ENCODE measurements at places on chromosomes 1 and 21. TPM values are rescaled to one million over a fixed set of nuclear protein-coding genes. Genes with fewer than 3 reads are reported as not detected.

DNA sequence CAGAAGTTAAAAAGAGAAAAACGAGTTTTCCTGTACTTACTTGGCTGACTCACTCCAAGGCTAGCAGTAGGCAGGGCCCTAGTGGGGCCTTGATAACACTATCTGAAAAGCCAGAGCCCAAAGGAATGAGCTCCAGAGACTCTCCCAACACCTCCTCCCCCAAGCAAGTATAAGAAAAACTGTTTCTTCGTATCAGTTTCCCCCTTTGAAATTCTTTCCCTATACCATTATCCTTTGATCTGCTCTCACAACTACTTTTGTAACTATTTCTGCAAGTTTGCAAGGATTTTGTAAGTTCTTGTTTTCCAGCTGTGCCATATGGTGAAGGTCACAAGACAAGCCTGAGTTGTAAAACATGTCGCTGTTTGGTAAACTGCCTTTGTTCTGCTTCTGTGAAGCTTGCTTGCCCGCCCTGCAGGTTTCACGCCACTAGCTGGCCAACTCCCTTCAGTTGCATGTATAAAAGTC, 36.5 kb upstream of the KCNJ15 start:
- no peak for DNase-seq

DNA sequence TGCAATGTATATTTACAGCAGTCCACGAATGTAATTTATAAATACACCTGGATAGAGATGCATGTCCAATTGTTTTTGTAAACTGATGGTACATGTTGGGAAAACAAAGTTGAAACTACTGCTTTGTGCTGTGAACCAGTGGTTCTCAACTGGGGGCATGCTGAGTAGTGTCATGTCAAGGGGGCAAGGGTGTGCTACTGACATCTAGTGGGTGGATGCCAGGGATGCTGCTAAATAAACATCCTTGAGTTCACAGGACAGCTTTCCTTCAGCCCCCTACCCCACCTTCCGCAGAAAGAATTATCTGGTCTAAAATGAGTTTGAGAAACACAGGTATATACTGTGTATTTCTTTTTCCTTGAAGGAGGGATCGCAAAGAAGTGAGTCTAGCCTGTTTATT, 95.9 kb downstream of the RASAL2 start:
- peak; percentile 65 for DNase-seq

DNA sequence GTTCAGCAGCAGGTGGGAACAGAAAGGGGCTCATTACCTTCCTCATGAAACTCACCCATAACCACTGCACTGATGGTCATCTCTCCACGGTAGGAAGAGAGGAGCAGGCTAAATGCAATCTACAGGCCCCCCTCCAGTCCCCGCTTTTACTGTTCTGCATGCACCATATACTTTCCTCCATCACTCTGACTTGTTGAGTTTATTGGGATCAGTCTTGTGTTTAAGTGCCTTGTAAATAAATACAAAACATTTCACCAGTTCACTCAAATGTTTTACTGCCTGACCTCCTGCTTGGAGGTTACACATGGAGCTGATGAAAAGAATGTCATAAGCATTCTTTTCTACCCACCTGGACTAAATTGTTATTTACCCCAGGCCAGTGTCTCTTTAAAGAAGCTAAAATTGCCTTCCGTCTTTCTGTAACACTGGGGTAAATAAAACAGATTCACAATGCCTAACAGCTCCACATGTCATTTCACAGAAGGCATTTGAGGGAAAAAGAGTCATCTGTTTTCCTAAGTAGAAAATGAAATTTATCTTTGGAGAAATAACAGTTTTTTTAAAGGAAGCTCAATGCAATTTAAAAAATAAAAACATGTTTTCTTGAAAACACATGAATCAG, 30.7 kb downstream of the PTPN14 start:
- DNase-seq = no peak

DNA sequence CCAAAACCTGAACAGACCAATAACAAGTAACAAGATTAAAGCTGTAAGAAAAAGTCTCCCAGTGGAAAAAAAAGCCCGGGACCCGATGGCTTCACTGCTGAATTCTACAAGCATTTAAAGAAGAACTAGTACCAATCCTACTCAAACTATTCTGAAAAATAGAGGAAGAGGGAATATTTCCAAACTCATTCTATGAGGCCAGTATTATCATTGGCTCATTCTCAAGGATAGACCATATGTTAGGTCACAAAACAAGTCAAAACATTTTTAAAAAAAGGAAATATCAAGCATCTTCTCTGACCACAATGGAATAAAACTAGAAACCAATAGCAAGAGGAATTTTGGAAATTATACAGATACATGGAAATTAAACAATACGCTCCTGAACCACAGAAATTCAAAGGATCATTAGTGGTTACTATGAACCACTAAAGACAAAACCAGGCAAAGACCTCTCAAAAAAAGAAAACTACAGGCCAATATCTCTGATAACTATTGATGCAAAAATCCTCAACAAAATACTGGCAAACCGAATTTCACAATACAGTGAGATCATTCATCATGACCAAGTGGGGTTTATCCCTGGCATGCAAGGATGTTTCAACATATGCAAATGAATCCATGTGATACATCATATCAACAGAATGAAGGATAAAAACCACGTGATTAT, 13.9 kb upstream of the IL20 start:
- peak; percentile 80 for DNase-seq

DNA sequence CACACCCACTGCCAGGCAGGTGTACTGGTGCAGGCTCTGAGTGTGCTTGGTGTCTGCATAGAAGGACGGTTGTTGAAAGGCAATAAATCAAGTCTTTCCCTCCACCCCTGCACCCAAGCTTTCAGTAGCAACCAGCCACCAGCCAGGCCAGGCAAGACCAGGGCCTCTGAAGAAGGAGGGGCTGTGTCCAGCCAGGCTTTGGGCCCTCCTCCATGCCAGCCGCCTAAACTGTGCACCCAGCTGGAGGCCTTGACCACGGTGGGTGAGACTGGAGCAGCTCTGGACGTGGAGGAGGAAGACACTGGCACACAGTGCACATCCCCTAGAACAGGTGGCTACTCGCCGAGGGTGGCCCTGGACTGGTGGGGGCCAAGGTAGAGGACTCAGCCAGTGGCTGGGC, 4.9 kb downstream of the OLIG2 start:
- DNase-seq = no peak

DNA sequence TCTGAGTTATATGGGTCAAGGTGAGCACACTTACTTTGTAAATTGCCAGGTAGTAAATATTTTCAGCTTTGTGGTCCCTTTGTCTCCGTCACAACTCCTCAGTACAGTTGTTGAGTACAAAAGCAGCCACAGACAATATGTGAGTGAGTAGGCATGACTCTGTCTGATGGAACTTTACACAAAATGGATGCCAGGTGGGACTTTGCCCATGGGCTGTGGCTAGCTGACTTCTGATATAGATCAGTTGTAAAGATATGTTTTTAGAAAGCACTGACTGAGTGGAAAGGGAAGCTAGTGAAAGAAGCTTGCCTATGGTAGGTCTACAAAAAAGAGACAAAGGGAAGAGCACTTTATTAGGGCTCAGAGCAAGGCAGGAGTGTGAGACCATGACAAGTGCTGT, 23.1 kb upstream of the IGSF5 start:
- no peak for DNase-seq

DNA sequence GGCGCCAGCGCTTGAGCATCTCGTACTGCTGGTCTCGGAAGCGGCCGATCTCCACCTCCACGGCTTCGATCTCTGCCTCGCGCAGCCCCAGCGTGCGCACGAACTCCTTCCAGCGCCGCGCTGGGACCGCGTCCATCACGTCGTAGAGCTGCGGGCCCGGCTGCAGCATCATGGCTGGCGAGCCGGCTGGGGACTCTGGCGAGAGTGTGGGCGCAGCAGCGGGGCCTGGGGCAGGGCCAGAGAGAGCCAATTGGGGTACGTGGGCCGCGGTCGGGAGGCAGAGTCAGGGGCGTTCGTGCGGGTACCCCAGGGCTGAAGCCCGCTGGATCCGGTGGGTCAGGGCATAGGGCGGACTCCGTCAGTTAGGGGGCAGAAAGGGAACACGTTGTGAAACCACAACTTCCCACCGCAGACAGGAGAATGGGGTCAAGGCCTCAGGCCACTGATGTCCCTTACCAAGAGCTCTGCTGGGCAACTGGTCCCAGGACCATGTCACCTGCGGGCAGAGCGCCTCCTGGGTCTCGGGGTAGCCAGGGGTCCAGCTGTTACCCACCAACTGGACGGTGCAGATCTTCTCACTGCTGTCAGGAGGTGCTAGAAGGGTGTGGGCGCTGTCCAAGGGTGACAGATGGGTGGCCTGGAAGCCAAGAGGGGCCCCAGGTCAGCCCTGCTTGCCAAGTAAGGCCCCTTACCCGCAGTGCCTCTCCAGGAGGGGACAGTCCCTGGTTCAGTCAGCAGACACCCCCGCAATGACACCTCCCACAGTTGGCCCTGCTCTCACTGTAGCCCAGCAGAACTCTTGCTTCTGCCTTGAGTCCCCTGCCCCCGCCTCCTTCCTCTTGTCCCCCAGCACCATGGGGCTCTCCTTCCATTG, 4.2 kb downstream of the TNFRSF25 start:
- no peak for DNase-seq

DNA sequence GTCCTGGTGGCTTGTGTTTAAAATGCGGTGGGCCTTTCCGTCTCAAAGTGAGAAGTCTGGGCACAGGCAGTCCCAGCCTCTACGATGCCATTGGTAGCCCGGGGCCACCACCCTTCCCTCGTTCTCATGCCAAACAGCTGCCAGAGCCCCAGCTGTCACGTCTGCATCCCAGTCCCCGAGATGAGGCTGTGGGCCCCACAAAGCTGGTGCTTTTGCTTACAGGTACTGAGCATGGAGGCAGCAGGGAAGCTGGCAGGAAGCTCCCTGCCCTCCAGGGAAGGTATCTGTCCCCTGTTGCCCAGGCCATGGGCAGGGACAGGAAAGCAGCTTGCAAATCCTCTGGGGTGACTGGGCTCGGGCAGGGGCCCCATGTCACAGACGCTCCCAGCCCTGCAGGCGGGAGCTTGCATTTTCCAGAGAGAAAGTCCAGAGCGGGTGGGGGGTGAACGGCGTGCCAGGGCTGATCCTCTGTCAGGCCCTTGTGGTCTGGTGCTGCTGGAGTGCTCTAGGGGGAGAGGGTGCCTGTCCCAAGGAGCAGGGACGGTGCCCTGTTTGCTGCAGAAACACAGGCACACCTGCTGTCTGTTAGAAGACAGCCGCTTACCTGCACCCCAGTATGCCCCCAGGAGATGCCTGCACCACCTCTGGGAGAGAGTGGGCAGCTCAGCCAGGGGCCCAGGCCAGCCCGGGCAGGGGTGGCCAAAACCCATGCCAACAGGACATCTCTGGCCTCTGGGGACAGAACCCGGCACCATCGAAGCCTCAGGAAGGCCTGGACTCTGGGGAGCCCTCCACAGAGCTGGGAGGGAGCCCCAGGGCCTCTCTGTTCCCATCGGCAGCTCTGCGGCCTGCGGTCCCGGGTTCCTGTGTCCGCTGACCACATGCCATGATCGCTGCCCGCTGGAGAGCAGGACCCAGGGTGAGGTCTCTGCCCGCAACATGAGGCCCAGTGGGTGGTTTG, 45.9 kb downstream of the SLX9 start:
- no peak for DNase-seq

DNA sequence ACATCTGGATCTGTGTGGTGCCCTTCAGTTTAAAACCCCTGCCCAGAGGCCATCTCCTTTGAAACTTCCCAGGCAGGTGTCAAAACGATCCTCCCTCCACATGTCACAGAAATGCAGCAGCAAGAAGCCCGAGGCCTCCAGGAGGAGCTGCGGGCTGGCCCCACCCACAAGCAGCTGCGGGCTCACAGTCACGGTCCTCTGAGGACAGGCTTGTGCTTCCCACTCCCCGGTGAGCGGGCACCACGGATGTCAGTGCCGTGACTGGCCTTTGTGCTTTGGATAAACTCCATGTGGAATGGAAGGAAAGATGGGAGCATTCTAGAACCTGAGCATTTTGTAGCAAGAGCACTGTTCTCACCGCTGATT, 65.8 kb downstream of the SIK1 start:
- DNase-seq = peak; percentile 55

DNA sequence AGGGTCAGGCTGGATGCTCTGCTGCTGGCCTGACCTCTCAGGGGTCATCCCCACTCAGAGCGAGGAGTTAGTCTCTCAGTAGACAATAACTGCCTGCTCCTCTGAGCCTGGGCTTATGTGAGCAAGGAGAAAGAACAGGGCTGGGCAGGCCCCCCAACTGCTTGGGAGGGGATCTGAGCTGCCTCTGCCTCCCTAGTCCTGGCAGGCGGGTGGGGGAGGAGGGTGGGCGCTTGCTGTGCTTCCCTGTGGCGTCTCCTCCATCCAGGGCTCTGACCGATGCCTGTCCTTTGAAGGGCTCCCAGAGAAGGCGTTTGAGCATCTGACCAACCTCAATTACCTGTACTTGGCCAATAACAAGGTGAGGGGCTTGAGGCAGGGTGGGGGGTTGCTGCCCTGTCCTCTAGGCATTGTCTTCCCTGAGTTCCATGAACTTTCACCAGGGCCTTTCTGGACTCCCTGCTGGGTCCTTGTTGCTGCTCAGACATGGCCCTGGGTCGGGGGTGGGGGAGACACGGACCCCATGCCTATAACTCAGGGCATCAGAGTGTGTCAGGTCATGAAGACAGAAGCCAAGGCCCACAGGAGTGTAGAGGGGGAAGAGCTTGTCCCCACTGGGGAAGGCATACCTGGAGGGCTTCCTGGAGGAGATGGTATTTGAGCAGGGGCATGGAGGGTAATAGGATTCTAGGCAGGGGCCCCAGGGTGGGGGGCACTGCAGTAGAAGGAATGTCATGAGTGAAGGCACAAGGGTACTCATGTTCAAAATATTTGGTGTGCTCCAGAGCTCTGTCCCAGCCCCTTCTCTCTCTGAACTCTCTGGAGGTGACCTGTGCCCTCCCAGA, 12.5 kb downstream of the PODN start:
- DNase-seq = no peak

Gene CLDN14
- total RNA-seq = not detected

Gene SH3BGR
- total RNA-seq = 2.1 TPM

Gene TESK2
- 0.77 TPM for total RNA-seq

Gene TNNI3K
- total RNA-seq = not detected

Gene RCSD1
- 81.9 TPM for total RNA-seq

Gene PLD5
- 0.90 TPM for total RNA-seq

Gene CD2
- not detected for total RNA-seq

Gene JUN
- 63.7 TPM for total RNA-seq

Gene HSPA6
- not detected for total RNA-seq

Gene OR2T35
- total RNA-seq = not detected

Gene RCAN3
- 6.1 TPM for total RNA-seq

Measured in LHCN-M2 (cell line).